ENCODE measurements at places on chromosomes 6 and 20.

GRCh38 chr6:114874410-114874809 lies 531.6 kb upstream of the HS3ST5 start:
- no peak for DNase-seq

GRCh38 chr6:135722679-135723078 lies 128.8 kb upstream of the PDE7B start:
- no peak for DNase-seq

DNA sequence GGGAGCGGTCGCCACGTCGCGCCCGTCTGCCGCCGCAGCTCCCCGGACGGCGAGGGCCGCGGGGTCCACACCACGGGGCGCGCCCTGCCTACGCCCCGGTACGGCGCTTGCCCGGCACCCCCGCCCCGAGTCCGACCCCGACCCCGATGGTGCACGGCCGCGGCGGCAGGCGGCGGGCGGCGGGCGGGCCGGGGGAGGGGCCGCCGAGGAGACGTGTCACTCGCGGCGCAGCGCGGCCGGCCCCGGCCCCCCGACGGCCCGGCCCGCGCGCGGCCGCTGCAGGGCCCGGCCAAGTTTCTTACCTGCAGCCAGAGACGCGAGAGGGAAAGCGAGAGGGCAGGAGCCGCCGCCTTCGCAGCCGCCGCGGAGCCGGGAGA lies 328 bp downstream of the RRBP1 start:
- no peak for DNase-seq

DNA sequence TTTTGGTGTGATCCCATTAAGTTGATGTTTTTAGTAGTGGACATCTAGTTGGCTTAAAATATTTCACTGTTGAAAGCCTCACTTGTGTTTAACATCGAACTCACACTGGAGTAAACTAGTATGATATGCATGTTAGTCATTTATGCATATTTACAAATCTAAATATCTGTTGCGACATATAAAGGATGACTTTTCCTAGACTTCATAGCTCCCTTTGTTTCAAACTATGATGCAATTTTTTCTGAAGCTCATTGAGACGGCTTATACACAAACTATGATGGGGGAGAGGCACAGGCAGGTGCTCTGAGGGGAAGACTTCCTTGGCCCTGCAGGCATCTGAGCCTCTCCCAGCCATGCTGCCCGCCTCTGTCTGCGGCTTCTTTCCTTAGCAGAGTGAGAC lies 11.8 kb upstream of the FOXC1 start:
- DNase-seq = no peak

- DNase-seq = no peak
These were observed 103.8 kb downstream of the BACH2 start for GRCh38 chr6:90192857-90193256.

GRCh38 chr6:160714731-160715316 lies 12.8 kb downstream of the PLG start:
- DNase-seq = no peak

DNA sequence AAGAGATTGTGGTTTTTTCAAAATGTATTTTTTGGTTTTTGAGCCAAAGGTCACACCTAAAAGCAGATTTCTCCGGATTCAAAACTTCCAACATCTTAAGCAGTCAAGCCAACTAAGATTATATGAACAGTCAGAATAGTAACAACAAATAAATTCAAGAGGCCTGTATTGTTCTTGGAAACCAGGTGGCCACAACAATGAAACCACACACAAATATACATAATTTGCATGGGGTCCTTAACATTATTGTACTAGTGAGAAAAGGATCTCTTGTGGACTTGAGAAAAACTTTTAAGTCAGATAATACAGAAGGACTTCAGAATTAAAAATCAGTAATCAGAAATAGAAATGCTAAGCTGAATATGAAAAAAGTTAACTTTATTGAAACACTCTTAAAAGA lies 40.6 kb downstream of the NOL7 start:
- no peak for DNase-seq

GRCh38 chr6:25154034-25154596 lies 125.1 kb upstream of the CARMIL1 start:
- no peak for DNase-seq

GRCh38 chr20:59014680-59015389 lies 4.4 kb upstream of the TUBB1 start:
- no peak for DNase-seq

GRCh38 chr20:57868310-57868709 lies 158.5 kb upstream of the PMEPA1 start:
- DNase-seq = no peak

DNA sequence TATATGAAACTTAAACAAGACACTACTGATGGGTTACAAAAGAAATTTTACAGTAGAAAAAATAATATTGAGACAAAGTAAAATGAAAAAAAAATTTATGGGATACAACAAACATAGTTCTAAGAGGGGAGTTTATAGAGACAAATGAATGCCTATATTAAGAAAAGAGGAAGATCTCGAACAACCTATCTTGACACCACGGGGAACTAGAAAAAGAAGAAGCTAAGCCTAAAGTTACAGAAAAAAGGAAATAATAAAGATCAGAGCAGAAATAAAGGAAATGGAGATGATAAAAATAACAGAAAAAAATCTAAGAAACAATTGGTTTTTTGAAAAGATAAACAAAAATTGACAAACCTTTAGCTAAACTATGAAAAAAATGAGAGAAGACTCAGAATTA lies 9.1 kb upstream of the ECHDC1 start:
- DNase-seq = no peak

DNA sequence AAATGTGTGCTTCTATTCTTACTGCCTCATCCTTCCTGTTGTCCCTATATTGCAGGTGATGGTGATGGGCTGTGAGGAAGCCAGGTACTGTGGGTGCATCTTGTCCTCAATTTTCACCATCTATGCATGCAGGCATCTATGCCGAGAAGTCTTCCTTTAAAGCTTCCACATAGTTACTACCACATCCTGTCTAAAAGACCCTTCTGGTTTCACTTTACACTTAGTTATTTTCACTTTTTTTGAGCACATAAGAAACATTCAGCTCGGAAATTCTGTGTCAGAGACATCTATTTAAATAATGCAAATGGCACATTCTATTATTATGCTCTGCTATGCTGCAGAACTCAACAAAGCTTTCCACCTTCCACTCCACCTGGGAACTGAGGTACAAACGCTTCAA lies 28.2 kb upstream of the FABP7 start:
- no peak for DNase-seq

GRCh38 chr6:85641897-85642773 lies 551 bp downstream of the SYNCRIP start:
- DNase-seq = no peak

- DNase-seq = peak; percentile 79
These were observed 4.2 kb downstream of the ZNF337 start for GRCh38 chr20:25692499-25692898.

GRCh38 chr6:125157725-125158124 lies 4.2 kb downstream of the TPD52L1 start:
- no peak for DNase-seq

GRCh38 chr20:10501402-10501801 lies 66.3 kb downstream of the SLX4IP start:
- peak; percentile 70 for DNase-seq

- no peak for DNase-seq
These were observed 4.2 kb downstream of the CDYL start for GRCh38 chr6:4780360-4780812.

DNA sequence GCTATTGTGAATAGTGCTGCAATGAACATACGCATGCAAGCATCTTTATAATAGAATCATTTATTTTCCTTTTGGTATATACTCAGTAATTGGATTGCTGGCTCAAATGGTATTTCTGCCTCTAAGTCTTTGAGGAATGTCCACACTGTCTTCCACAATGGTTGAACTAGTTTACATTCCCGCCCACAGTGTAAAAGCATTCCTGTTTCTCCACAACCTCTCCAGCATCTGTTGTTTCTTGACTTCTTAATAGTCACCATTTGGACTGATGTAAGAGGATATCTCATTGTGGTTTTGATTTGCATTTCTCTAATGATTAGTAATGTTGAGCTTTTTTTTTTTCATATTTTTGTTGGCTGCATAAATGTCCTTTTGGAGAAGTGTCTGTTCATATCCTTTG lies 208.7 kb downstream of the PHF3 start:
- DNase-seq = no peak

DNA sequence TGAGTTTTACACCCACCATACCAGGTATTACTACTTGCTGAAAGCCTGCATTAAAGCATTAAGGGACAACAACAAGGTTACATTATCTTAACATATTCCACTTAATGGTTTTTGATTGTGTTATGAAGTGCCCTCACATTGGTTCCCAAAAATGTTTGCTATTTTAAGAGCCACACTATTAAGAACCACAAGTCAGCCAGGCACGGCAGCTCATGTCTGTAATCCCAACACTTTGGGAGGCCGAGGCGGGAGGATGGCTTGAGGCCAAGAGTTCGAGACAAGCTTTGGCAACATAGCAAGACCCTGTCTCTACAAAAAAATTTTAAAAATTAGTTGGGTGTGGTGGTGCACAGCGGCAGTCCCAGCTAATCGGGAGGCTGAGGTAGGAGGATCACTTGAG lies 28.2 kb downstream of the ATXN1 start:
- no peak for DNase-seq

DNA sequence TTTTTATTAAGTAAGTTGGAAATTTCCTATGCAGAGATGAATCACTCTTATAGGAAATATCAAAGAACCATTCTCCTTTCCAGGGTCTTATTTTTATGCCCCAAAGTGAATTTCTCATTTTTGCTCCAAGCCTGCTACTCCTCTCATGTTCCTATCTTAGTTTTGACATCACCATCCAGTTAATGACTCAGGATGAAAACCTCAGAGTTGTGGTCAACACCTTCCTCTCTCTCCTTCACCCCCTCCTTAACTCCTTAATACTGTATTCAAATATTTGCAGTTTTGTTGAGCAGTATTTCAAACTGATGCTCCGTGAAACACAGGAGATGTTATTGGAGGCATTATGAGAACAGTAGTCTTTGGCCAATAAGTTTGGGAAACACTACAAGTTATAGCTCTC lies 64.1 kb downstream of the NRN1 start:
- DNase-seq = no peak

GRCh38 chr6:142285235-142286087 lies 16.3 kb upstream of the ADGRG6 start:
- no peak for DNase-seq

- no peak for DNase-seq
These were observed 58.5 kb downstream of the DLL1 start for GRCh38 chr6:170232186-170233002.

- no peak for DNase-seq
These were observed 426.0 kb downstream of the ADGRB3 start for GRCh38 chr6:69061066-69061465.

DNA sequence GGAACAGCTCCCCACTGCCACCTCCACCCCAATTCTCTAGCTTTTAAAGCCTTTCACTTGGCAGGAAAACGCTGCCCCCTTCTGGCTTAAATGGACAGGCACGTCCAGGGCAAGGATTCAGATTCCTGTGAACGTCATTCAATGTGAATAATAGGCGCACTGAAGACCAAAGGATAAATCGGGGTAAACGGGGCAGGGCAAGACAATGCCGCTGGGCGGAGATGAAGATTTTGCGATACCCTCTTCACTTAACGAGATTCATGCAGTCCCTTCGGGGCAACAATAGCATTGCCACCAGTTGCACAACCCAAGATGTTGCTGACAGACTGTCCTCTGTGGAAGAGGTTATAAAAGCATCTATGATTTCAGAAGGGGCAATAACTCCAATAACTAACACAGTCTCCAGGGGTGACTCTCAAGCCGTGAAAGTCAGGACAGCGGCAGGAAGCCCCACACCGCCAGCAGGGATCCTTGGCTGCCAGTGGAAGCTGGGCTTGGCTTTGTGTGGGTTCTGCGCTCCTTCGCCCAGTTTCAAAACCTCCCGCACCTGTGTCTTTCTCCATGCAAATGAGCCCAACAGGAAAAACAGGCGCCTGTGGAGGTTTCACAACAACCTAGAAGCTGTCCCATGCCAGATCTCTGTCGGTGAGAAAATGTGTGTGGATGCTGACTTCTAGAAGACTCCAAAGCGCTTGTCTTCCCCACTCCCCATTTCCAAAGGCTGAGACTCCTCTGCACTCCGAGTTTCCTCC lies 291.8 kb downstream of the BMP7 start:
- DNase-seq = no peak

- no peak for DNase-seq
These were observed 18.1 kb downstream of the NPEPL1 start for GRCh38 chr20:58710481-58711265.

- DNase-seq = no peak
These were observed 126.8 kb downstream of the MAP3K7 start for GRCh38 chr6:90460051-90460450.

- DNase-seq = no peak
These were observed 12.0 kb downstream of the ITPR3 start for GRCh38 chr6:33633084-33633461.

DNA sequence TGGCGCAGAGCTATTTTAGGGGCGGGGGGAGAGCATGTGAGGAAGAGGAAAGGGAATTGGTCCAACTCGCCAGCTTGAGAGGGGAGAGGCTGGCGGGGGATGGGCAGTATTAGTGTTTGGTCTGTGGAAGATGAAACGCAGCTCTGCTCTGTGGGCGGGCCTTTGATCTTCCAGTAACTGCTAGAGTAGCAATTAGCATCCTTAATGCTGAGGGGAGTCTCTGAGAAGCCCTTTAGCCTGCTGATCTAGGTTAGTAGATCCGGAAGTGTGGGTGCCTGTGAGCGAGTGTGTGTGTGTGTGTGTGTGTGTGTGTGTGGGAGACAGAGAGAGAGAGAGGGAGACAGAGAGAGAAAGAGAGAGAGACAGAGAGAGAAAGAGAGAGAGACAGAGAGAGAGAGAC lies 117.2 kb upstream of the BACH2 start:
- DNase-seq = peak; percentile 81

DNA sequence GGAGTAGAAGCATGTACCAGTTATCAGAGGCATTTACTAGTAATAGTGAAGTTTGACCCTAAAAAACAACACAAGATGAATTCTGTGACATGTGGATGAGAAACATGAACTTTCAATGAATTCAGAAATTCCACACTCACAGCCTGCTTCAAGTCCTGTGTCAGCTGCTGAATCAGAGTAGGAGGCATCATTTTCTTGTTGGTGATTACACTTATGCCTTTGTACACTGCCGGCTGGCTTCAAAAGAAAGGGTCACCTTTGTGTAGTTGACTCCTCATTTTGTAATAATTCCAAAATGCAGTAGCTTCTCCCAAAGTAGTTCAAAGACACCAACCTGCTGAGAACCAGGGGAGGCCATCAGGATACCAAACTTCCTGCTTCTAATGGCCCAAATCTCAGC lies 165.5 kb downstream of the BACH2 start:
- DNase-seq = no peak

DNA sequence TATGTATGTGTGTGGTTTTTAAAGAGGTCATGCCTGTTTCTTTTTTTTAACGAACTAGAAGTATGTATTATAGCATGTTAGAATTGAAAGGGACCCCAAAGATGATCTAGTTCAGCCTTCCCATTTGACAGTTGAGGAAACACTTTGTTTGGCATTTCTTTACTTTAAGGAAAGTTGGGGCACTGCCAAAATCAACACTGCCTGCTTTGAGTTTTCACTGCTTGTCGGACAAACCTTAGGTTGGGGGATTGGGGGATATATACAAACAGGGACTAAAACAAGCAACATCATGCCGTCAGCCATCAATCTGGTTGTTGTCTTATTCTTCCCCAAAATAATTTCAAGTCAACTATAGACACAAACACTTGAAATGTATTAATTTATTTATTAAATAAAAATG lies 14.1 kb upstream of the CALHM6 start:
- DNase-seq = no peak
